ENCODE measurements at places on chromosomes 11 and 22.

GRCh38 chr22:19285831-19286230 lies 5.7 kb downstream of the CLTCL1 start:
- no peak for DNase-seq

- DNase-seq = no peak
These were observed 11.3 kb upstream of the CCDC86 start for GRCh38 chr11:60830478-60831142.

DNA sequence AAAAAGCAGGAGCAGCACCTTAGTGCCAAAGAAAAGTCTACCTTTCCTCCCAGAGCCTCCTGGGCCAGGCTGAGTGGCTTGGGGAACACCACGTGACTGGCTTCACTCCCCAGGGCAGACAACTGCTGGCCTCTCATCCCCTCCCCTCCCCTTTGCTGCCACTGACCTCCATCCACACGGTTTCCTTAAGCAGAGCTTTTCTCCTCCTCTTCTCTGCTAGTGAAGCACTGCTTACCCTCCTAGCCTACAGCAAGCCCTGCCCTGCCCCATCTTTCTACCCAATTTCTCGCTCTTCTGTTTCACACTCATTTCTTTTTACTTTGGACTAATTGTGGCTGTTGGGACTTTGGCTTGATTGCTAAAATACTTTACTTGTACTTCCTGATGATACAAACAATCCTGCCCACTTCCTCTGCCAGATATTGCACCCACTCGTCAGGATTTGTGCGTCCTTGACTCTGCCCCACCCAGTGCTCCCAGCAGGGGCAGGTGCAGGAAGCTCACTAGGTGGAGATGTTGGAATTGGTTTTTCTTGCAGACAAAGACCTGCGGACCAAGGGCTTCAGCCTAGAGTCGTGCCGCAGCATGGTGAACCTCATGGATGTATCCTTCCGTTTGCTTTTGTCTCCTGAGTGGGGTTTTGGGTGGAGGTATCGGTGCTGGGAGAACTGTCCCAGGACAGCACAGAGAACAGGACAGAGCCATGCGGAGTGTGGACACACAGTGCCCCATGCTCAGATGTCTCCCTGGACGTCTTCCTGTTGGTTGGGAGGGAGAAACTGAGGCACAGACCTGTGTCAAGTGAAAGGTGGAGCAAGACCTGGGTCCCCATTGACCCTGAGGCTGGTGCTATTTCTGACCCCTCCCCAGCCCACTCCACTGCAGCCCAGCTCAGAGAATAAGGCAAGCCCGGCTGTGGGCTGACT lies 27.3 kb downstream of the CAPN1 start:
- DNase-seq = no peak

- no peak for DNase-seq
These were observed 61.4 kb downstream of the PPFIA1 start for GRCh38 chr11:70331901-70332300.

DNA sequence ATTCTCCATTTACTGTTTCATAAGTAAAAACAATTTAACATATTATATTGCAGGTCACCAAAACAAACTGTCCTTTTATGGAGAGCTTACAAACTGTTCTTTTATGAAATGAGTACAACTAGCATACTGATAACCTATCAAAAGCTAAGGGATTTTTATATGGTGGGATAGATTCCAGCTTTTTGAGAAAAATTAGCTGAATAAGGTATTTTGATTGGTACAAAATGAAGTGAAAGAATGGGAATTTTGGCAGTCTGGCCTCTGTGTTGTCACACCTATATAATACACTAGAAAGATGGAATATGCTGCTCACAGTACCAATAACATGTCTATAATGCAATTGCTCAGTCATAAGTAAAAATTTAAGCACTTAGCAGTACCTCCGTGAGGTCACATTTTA lies 11.4 kb downstream of the TRAF6 start:
- no peak for DNase-seq

DNA sequence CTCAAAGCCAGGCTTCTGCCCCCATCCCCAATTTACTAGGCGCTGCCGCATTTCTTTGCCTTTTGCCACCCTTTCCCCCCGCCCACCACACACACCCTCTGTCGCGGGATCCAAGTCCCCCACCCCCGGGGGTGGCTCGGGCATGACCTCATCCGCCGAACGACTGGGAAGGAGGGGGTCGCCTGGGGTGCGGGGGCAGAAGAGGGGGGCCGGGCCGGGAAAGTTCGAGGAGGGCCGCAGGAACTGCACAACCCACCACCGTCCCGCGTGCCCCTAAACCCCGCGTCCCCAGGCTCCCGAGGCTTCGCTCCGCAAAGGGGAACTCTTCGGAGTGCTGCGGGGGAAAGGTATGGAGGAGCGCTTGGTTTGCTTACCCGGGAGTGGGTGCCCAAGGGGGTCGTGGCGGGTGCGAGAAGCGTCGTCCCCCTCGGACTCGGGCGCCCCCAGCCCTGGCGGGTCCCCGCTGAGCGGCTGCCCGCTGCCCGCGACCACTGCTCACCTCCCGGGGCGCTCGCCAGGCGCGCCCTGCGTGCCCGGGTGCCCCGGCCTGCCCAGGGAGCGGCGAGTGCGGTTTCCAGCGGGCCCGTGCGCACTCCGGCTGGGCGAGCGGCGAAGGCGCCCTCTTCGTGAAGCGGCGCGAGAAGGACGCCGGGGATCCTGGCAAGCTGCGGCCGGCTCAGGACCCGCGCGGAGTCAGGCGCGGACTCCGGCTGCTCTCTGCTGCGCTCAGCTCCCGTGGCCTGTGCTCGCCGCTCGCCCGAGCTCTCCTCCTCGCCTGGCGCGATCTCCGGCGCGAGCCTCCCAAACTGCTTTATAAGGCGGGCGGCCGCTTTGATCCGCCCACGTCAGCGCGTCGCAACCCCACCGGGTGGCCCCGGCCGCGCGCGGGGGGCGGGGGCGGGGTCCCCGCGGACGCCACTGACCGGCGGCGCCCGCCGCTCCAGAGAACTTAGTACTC lies 4.0 kb upstream of the WNT11 start:
- DNase-seq = no peak

DNA sequence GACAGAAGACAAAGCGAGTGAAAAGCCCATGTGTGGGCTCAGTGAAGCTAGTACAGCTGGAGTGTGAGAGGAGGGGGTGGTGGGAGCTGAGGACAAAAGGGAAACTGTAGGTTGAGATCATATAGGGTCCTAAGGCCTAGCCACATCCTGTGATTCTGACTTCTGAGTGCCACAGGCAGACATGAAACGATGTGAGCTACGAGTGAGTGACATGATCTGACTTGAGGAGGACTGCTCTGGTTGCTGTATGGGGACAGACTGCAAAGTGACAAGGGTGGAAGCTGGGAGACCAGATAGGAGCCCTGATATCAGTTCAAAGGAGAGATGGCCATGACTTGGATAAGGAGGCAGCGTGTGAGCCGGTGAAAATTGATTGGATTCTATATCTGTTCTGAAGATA lies 85.4 kb downstream of the MICAL2 start:
- no peak for DNase-seq

DNA sequence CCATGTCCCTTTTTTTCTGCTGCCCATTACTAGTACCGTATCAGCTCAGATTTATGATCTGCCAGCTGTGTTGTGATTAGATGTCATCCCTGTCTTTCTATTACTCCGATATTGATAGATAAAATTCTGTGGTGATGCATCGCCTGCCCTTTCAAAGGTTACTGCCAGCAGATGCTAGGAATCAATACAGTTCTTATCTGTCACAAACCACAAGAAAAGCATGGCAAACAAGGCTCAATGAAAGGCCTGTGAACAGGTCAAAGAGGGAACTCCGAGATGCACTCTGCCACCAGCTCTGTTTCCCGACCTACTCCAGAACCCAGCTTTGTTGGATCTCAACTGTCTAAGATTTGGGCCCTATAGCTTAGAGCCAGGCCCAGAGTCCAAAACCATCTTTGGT lies 246.0 kb downstream of the CADM1 start:
- no peak for DNase-seq

DNA sequence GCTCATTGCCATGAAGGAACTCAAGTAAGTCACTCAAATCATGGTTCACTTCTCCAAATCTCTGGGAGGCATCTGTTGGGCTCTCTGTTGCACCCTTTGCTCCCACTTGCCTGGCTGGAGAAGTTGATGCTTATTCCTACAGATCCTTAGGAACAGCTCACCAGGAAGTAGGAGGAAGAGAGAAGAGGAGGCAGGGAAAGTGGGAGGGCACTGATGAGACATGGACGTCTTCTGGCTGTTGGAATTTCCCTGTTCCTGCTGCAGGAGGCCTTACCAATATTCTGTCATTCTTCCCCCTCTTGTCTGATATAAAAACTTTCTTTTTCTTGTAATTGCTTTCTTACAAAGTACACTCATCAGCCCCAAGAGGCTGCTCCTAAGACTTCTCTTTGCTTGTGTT lies 13.6 kb downstream of the POLR2F start:
- no peak for DNase-seq

GRCh38 chr11:65390099-65390941 lies 3.9 kb downstream of the FRMD8 start:
- no peak for DNase-seq

GRCh38 chr22:35630891-35631290 lies 13.8 kb upstream of the MB start:
- no peak for DNase-seq

Measured in esophagus squamous epithelium (tissue), 5 donors.